ENCODE measurements at places on chromosomes 7 and 10. TPM values are rescaled to one million over a fixed set of nuclear protein-coding genes. Genes with fewer than 3 reads are reported as not detected.

LRRC18 gene
- not detected for total RNA-seq

IGF2BP3 gene
- 2.0 TPM for total RNA-seq

HYAL4 gene
- not detected for total RNA-seq

HTR5A gene
- not detected for total RNA-seq

TIMM23 gene
- 30.8 TPM for total RNA-seq

PTER gene
- total RNA-seq, result 14.0 TPM

EEPD1 gene
- total RNA-seq, result 19.3 TPM

TSC22D4 gene
- total RNA-seq, result 148 TPM

PRPS1L1 gene
- total RNA-seq, result not detected

RGR gene
- total RNA-seq, result 2.4 TPM

ERVW-1 gene
- total RNA-seq, result 0.22 TPM

C10orf105 gene
- total RNA-seq, result 0.53 TPM

FAM237B gene
- total RNA-seq, result not detected

TYW1B gene
- total RNA-seq, result 4.8 TPM

DENND10 gene
- 32.1 TPM for total RNA-seq

ELOVL3 gene
- total RNA-seq, result not detected

TMEM196 gene
- not detected for total RNA-seq

ADRA2A gene
- total RNA-seq, result 11.4 TPM

BHLHA15 gene
- total RNA-seq, result not detected

REPIN1 gene
- total RNA-seq, result 54.0 TPM

PAX4 gene
- total RNA-seq, result not detected

LIPF gene
- total RNA-seq, result not detected

WDR11 gene
- total RNA-seq, result 62.2 TPM

PARD3 gene
- total RNA-seq, result 46.1 TPM

MACC1 gene
- total RNA-seq, result 0.98 TPM

DRGX gene
- not detected for total RNA-seq

LRRD1 gene
- not detected for total RNA-seq

Measured in sciatic nerve (tissue), 2 donors.